ENCODE measurements at places on chromosomes 3 and 15. TPM values are rescaled to one million over a fixed set of nuclear protein-coding genes. Genes with fewer than 3 reads are reported as not detected.

The GPR62 gene
- not detected for total RNA-seq

The ROPN1B gene
- total RNA-seq: not detected

The NMB gene
- total RNA-seq: 1.0 TPM

The SLC2A2 gene
- total RNA-seq: not detected

The ZNF80 gene
- 1.8 TPM for total RNA-seq

The ZIC4 gene
- total RNA-seq: not detected

The AGTR1 gene
- 4.3 TPM for total RNA-seq

Measured in spleen (tissue), 13 donors.